ENCODE measurements at places on chromosomes 4 and X.

GRCh38 chr4:139030614-139031235, 15.1 kb downstream of the NOCT start:
- peak; percentile 72 for DNase-seq

DNA sequence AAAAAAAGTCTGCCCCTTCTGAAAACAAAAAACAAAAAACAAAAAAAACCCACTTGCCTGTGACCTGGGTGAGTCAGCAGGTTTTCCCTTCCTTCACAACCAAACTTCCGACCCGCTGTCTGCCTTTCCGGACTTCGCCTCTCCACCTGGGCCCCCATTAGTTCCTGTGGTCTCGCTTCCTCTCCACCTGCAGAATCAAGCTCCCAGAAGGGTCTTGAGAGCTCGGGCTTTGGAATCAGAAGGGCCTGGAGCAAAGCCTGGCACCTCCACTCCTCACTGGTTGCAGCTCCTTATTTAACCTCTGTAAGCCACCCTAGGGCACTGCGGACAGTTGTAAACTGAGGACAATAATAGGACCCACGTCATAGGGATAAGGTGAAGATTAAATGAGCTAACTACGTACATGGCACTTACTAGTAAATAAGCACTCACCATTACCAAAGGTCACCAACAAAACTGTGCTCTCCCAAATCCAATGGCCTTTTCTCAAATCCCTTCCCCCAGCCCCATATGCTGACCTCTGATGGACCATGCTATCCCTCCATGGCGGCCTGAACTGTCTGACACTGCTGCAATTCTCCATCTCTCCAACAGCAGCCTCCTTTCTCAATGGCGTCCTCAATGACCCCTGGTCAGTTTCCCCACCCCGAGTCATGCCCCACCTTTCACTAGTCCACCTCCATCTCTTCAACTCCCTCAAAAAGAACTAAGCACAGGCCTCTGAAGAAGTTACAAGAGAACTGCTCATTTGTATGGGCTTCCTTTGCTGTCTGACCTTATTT, 64.2 kb downstream of the IRF2 start:
- DNase-seq: no peak

- no peak for DNase-seq
Observed at GRCh38 chrX:46601283-46601682, 27.7 kb downstream of the CHST7 start.

DNA sequence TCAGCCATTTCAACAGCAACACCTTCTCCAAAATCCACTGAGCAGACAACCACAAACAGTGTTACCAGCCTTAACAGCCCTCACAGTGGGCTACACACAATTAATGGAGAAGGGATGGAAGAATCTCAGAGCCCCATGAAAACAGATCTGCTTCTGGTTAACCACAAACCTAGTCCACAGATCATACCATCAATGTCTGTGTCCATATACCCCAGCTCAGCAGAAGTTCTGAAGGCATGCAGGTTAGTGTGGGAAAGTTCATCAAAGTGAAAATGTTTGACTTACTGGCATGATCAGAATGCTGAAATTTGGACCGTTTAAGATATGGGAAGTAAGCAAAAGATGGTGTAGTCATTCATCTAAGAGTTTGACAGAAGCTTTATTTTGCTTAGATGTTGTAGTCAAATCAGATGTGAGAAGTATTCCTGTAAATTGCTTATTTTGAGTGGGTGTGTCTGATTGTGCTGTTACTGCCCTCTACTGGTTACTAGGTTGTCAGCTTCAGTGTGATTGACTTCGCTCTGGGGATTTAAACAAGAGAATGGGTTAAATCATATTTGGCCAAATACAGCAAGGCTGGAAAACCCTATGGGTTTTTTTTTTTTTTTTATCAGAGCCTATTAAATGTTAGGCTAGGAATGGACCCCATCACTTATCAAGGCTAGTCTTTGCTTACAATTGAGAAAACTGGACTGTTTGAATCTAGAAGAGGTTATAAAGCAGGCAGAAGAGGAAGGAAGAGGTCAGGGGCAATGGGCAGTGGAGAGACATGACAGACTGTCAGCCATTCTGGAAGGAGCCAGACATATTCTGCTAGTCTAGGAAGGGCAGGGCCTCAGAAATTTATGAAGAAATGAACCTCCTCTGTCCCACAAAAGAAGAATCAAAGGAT, 130.3 kb downstream of the DIPK2B start:
- peak; percentile 14 for DNase-seq

- DNase-seq: no peak
Observed at GRCh38 chr4:1400831-1401408, 5.3 kb downstream of the NKX1-1 start.

DNA sequence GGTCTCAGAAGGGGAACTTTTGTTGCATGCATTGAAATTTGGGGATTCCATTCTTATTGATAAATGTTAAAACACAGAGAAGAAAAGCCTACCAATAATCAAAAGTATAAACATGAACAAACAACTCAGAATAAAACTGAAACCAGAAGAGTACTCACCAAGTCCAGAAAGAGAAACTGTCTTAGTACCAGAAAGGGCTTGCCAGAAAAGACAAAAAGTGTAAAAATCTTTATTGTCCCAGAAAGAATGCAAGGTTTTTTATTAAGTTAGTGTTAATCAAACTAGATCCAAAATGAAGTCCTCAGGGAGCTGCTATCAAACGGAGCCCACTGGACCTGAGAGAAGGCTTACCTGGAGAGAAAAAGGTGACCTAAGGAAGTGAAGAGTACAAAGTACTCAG, 897.5 kb downstream of the PCDH7 start:
- no peak for DNase-seq

DNA sequence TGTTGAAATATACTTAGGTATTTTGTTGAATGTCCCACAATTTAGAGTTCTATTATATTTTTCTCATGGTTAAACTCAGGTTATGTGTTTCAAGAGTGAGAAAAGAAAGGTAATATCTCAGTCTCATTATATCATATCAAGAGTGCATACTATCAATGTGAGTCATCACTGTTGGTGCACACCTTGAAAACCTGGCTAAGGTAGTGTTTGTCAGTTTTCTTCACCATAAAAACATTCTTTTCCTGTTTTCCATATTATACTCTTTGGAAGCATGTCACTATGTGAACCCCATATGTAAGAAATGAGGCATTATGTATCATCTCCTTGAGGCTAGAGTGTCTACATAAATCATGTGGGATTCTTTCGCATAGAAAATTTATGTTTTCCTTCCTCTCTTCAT, 307.6 kb upstream of the CTSO start:
- DNase-seq: no peak

GRCh38 chr4:184472614-184473498, 1.5 kb downstream of the IRF2 start:
- no peak for DNase-seq

DNA sequence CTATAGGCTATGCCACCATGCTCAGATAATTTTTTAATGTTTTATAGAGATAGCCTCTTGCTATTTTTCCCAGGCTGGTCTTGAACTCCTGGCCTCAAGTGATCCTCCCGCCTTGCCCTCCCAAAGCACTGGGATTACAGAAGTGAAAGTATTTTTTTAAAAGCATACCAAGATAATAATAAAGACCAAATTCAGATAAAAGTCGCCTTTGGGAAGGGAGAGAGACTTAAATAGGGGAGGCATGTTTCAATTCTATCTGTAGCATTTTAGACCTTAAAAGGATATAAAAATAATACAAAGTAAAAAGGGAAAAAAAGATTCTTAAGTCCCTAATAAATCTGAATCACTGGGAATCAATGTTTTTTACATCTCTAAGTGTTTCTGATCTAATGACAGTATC, 108.9 kb downstream of the AFAP1 start:
- no peak for DNase-seq

GRCh38 chrX:71906144-71906543, 4.5 kb upstream of the NHSL2 start:
- DNase-seq: no peak

DNA sequence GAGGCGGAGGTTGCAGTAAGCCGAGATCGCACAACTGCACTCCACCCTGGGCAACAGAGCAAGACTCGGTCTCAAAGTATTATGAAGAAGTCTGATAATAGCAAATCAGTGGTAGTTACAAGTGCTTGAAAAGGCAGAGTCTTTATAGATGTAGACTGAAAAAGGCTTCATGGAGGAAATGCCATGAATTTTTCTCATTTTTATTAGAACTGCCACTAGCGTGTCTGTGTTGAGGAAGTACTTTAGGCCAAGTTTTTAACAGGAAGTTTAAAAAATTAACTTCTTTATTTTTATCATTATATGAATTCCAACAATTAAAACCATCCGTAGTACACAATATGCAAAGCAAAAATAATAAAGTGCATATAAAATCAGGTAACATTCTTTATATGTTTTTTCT, 32.8 kb upstream of the IL13RA1 start:
- DNase-seq: no peak

- no peak for DNase-seq
Observed at GRCh38 chr4:181756451-181757095, 486.6 kb upstream of the TENM3 start.

GRCh38 chrX:74248889-74249288, 55.1 kb upstream of the ZCCHC13 start:
- no peak for DNase-seq

GRCh38 chr4:140071806-140072205, 82.2 kb downstream of the MAML3 start:
- DNase-seq: no peak

DNA sequence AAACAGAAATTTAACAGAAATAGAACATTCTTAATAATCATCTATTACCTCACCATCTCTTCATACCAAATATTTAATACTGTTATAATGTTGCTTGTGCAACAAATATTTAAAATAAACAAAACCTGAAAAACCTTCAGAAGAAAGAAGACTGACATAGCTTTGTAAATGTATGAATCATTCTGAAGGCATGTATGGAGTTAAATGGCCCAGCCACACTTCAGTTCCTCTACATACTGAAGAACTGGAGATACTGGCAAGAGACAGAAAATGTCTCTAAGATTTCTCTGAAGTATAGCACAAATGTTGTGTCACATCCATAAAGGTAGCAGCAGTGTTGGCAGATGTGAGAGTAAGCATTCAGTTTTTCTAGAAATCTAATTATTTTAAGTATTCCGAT, 275.3 kb upstream of the FGF13 start:
- DNase-seq: no peak

DNA sequence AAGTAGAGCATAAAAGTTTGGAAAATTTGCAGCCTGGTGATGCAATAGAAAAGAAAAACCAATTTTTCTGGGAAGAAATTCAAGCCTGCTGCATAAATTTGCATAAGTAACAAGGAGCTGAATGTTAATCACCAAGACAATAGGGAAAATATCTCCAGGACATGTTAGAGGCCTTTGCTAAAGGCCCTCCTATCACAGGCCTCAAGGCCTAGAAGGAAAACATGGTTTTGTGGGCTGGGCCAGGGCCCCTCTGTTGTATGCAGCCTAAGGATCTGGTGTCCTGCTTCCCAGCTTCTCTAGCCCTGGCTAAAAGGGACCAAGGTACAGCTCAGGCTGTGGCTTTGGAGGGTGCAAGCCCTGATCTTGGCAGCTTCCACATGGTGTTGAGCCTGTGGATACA, 6.2 kb upstream of the RTL3 start:
- no peak for DNase-seq

- DNase-seq: no peak
Observed at GRCh38 chr4:159926871-159927270, 824.0 kb downstream of the RAPGEF2 start.

GRCh38 chrX:40402831-40403533, 177.8 kb upstream of the ATP6AP2 start:
- DNase-seq: no peak

GRCh38 chr4:88318751-88319350, 34.5 kb upstream of the PPM1K start:
- no peak for DNase-seq

DNA sequence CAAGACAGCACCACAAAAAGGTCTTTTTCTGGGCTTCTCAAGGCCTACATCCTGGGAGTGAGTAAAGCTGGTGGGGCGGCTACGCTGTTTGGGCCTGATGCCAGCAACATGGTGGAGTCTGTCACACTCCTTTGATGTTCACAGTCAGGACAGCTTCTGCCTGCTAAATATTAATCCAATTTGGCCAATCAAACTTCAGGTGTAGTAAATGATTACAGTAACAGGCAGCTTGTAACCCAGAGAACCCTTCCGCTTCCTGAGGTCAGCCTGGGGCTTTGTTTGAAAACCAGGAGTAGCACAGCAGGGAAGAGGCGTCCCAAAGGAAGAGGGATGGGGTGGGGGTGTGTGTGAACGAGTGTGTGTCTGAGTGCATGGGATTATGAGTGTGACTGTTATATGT, 220.4 kb downstream of the MAML3 start:
- DNase-seq: no peak

- DNase-seq: no peak
Observed at GRCh38 chr4:56211202-56211601, 176.1 kb downstream of the AASDH start.

DNA sequence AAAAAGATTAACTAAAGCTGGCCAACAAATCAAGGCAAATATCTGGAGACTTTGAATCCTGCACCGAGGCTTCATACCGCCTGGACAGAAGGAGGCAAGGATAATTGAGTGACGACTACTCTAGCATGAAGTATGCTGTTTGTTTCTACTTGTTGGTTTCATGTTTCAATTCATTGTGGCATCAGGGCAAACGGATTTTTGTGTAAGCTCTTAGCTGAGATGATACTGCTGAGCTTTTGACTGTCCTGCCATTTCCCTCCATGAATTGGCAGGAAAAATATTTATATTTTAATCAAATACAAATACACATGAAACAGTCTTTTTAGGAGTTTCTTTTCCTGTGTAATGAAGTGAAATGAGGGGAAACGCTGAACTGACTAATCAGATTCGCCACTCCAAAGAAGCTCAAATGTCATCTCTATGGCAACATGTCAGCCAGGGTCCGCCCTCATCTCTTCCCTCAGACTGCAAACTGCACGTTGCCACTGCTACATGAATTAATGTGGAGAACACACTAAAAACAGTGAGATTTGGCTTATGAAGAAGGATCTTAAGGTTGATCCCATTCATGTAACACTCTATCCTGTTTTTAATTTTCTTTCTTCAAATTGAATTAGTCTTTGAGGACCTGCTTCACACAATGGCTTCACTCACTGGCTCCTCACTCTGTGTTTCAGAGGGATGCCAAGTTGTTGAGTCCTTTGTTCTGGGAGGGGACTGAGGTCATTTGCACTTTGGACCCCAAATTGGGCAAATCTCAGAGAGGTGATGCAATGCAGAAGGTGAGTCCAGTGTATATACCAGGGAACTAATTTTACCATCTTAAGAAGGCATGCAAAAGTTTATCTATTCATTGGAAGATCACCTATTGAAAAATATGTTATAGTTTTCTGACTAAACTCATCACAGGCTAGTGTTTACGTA, 149.6 kb upstream of the MID1 start:
- DNase-seq: no peak

- no peak for DNase-seq
Observed at GRCh38 chrX:129792586-129793291, 13.0 kb downstream of the SASH3 start.

- no peak for DNase-seq
Observed at GRCh38 chrX:3231766-3232165, 114.7 kb downstream of the MXRA5 start.

GRCh38 chr4:173990126-173990868, 293.2 kb downstream of the FBXO8 start:
- DNase-seq: peak; percentile 5

Data from HFF-Myc (cell line).